Hippocampal formation (tissue), 2 donors: ENCODE measurements at places on chromosomes 1 and 21.

GRCh38 chr1:68173283-68173935 lies 58.9 kb downstream of the WLS start:
- no peak for DNase-seq

- no peak for DNase-seq
These were observed 208.5 kb upstream of the SNX7 start for GRCh38 chr1:98453066-98453465.

DNA sequence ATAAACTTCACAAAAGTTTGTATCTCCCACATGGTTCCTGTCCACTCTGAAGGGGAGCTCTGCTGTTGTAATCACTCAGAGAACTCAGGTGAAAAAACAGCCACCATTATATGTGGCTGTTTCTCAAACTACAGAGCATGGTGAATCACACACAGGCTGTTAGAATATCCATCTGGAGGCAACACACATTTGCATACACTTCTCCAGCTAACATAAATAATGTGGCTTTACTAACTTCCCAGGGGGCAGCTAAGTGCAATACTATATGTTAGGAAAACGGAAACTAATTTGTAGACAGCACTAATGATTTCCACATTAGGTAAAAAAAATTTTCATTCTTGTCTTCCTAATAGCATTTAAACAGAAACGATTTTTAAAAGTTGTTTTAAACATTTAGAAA lies 49.3 kb downstream of the PTGFR start:
- DNase-seq, result no peak

- DNase-seq, result no peak
These were observed 485.9 kb downstream of the LMO4 start for GRCh38 chr1:87814573-87814972.

GRCh38 chr1:209387969-209388329 lies 195.6 kb upstream of the CAMK1G start:
- DNase-seq, result no peak

DNA sequence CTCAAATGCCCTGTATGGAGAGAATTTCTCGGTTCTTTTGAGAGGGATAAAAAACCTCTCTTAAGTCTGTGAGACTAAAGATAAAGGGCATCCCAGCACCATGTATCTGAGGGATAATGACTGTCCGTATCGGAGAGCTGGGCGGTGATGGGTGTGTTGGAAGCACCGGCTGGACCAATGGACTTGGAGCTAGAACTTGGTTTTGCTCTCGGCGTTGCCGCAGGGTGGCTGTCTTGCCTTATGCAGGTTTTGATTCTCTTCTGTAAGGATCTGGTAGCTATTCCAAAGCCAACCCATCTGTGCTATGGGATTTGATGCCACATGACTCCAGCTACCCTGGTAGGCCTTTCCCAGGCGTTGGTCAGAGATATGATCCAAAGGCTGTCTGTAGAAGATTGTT lies 348.8 kb downstream of the KIF26B start:
- no peak for DNase-seq

GRCh38 chr21:17257784-17258183 lies 255.1 kb upstream of the CXADR start:
- DNase-seq, result no peak

- DNase-seq, result no peak
These were observed 22.4 kb downstream of the SLC35A3 start for GRCh38 chr1:99992044-99992722.

DNA sequence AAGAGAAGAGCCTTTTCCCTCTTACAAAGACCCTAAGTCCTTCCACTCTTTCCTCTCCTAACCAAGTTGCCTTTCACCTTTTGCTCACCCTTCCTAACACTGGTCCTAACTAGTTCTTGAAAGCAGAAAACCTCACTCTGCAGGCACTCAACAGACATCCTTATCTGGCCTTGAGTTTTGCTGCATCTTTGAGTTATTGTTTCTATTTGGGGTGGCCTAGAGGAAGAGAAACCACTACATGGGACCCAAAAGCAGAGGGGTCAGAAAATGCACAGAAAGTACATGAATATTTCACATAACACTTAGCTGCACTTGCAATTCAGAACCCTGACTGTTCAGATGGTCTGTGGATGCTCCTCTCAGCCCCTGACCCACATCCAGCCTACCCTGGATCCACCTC lies 178.3 kb upstream of the SYT6 start:
- no peak for DNase-seq

DNA sequence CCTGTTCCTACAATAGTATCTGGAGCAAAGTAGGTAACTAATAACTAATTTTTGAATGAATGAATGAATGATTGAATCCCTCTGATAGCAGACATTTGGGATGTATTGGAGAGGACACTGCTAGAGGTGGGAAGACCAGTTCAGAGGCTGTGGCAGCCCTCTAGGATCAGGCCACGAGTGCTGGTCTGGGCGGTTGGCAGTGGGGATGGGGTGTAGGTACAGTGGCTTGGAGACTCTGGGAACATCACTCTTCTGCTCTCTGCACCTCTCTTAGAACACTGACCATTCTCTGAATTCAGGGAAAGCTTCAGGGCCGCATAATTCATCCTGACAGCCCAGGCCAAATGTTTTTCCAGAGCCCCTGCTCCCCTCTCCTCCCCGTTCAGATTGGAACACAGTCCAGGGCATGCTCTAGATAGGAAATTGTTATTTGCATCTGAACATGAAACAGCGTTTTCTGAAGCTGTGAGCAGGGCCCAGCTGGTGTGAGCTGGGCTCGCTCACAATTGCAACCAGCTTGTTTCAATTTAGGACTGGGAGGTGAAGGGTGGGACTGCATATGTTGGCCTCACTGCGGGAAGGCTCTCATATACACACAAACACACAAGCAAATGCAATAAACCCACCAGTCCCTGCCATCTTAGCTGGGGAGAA lies 253.1 kb upstream of the USP24 start:
- no peak for DNase-seq

GRCh38 chr21:45318556-45319404 lies 31.1 kb upstream of the POFUT2 start:
- DNase-seq, result no peak

GRCh38 chr21:45363921-45364467 lies 41.0 kb upstream of the COL18A1 start:
- peak; percentile 34 for DNase-seq

GRCh38 chr1:67970088-67970487 lies 80.3 kb downstream of the DIRAS3 start:
- DNase-seq, result no peak

GRCh38 chr1:78843111-78843510 lies 163.4 kb downstream of the ADGRL4 start:
- no peak for DNase-seq

DNA sequence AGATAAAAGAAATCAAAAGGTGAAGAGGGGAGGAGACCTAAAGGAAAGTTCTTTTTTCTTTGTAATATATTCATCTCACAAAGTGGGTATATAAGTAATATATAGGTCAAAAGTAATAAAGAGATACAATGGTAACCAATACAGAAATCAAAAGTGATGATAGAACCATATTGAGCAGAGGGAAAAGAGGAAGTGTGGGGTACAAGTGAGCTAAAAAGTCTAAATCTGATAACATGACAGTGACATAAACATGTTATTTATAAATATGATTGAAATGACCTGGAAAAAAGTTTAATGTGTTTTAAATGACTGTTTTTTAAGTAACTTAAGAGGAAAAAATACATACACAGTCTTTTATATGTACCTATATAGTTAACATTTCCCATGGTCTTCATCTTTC lies 70.5 kb downstream of the MRPL39 start:
- no peak for DNase-seq

DNA sequence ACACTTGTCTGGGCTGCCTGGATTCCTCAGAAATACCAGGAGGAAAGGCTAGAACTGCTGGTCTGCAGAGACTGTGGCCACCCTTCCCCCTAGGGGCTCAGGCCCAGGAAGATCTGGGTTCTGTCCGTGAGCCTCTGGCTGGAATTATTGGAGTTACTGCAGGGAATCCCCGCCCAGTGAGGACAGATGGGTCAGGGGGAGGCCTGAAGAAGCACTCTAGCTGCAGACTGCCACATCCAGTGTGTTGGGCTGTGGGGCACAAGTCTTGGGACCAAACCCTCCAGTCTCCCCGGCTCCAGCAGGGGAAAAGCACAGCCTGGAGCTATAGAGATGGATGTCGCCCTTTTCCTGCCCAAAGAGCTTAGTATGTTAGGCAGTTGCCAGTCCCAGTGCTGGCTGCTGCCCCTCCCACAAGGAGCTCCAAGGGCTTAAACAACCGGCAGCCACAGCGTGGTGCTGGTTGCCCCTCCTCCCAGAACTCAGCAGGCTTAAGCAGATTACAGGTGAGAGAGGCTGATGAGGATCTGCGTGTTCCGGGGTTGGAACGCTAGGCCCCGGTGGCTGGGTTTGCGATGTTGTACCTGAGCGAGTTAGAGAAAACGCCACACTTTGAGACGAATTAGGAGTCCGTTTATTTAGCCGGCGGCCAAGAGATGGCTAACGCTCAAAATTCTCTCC lies 255.5 kb upstream of the LRRC7 start:
- DNase-seq, result no peak

DNA sequence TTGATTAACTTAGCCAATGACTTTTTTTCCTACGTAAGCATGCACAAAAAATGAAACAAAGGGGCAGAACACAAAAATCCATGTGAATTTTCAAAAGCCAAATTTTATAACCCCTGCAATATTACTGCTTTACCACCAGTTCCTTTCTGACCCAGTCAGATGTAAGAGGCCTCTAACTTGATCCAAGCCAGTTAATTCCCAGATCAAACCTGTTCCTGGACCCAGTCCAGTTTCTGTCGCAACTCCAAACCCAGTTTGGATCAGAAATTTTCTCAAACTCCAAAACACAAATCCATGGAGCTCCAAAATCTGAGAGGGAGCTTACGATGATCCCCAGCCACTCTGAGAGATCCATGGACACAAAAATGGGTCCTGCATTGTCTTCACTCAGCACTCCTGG lies 7.8 kb upstream of the ZYG11A start:
- DNase-seq, result no peak

DNA sequence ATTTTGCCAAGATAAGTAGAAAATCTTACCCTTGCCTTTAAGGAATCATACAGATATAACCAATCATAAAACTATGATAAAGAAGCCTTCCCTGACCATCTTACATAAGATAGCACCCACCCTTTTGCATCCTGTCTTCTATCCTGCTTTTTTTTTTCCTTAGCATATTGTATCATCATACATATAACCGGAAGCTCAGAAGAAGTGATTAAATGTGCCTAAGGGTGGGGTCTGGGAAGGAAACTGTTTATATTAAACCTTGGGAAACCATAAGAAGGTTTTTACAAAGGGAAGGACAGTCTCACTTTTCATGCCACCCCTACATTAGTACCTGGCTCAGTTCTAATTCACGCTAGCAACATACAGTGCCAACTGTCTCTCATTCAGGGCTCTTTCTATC lies 66.8 kb downstream of the LUZP1 start:
- no peak for DNase-seq

DNA sequence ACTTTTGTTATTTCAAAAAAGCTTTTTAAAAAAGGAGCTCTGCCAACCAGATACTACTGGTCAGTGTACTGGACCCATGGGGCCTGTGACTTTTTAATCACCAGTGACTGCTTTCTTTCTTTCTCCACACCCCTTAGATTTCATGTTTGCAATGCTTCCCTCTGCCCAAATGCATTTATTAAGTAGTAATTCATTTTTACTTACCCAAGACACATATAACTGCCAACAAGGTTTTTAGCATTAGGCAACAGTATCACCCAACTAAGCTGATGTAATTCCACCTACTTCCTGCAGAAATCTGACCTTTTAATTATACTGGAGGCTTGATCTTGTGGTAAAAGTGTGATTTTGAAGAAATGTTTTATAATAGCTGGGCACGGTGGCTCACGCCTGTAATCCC lies 12.5 kb downstream of the MECR start:
- DNase-seq, result no peak

- DNase-seq, result no peak
These were observed at the start of gene HORMAD1 for GRCh38 chr1:150720703-150721102. HORMAD1 (minus strand) TSS chr1:150720895; CDS start chr1:150719505, 1,390 bp downstream.

GRCh38 chr1:119768778-119769177 lies at the start of gene HMGCS2:
HMGCS2 (minus strand) TSS chr1:119768905; CDS start chr1:119768844, 61 bp downstream.
- no peak for DNase-seq
